DND-41 (cell line): ENCODE measurements at places on chromosomes 13 and 19.

GRCh38 chr19:42561512-42561911 lies 33.2 kb downstream of the CEACAM8 start:
- H3K27ac ChIP-seq: no peak overlapping the region
- no peaks in the 10 kb centered on the region for H3K4me1 ChIP-seq
- no peak overlapping the region for H3K4me3 ChIP-seq
- no peak for DNase-seq

DNA sequence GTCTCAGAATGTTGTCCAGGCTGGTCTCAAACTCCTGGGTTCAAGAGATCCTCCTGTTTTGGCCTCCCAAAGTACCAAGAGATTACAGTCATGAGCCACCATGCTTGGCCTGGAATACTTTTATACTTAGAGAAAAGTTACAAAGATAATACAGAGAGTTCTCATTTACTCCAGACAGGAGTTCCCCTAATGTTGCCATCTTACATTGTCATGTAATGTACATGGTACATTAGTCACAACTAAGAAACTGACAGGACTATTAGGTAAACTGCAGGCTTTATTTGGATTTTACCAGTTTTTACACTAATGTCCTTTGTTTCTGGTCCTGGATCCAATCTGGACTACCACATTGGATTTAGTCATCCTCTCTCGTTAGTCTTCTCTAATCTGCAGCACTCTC lies 2.3 kb upstream of the C19orf84 start:
- DNase-seq: no peak
- no peaks in the 10 kb centered on the region for H3K36me3 ChIP-seq
- no peaks in the 10 kb centered on the region for H3K27me3 ChIP-seq
- no peak overlapping the region for H3K4me3 ChIP-seq
- no peak overlapping the region for H3K27ac ChIP-seq

- no peak for DNase-seq
- H3K36me3 ChIP-seq: no peaks in the 10 kb centered on the region
- H3K27me3 ChIP-seq: no peaks in the 10 kb centered on the region
- H3K27ac ChIP-seq: no peak overlapping the region
Measured at GRCh38 chr13:22200440-22200839, 529.6 kb downstream of the FGF9 start.

- H3K4me3 ChIP-seq: no peak overlapping the region
- no peak for DNase-seq
- no peaks in the 10 kb centered on the region for H3K4me1 ChIP-seq
- H3K27me3 ChIP-seq: peaks cover 10% of the 10 kb centered on the region
- no peaks in the 10 kb centered on the region for H3K36me3 ChIP-seq
Measured at GRCh38 chr13:40087091-40088002, 431.9 kb downstream of the COG6 start.

GRCh38 chr19:34493649-34494044 lies 12.1 kb downstream of the WTIP start:
- H3K27ac ChIP-seq: no peak overlapping the region
- no peaks in the 10 kb centered on the region for H3K4me1 ChIP-seq
- H3K4me3 ChIP-seq: no peak overlapping the region

DNA sequence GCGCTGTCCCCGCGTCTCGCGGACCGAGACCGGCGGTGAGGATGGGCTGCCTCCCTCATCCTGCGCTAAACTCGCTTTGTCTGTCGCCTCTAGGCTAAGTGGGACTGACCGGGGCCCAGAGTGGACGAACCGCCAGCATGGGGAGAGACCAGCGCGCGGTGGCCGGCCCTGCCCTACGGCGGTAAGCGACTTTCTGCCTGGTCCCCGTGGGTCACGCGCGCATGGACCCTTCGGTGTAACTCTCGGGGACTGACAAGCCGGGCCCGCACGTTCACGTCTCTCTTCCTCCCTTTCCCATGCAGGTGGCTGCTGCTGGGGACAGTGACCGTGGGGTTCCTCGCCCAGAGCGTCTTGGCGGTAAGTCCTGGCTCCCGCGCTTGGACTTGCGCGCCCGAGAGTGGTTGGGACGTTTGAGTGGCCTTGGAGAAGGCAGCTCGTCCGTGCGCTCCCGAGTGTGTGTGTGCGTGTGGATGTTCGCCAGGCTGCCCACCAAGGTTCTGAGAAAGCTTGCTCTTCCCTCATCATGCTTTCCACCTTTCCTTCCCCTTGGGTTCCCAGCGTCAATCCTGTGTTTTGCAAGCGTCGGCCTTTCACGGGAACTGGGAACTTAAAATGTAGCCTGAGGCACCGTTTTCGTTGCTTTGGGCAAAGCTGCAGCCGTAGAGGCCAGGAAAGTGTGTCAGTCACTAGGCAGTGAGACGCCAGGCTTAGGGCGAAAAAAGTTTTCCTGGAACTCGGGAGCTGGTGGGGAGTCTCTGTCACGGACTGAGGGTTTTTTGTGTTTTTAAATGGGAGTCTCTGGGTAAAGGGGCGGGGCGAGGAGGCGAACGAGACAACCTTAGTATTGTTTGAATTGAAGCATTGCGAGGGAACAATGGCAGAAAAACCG lies 927 bp downstream of the COL4A2 start:
- H3K27ac ChIP-seq: no peak overlapping the region
- no peaks in the 10 kb centered on the region for H3K4me1 ChIP-seq
- H3K36me3 ChIP-seq: no peaks in the 10 kb centered on the region

GRCh38 chr13:60201286-60201685 lies 37.6 kb upstream of the DIAPH3 start:
- no peaks in the 10 kb centered on the region for H3K36me3 ChIP-seq
- no peak overlapping the region for H3K27ac ChIP-seq
- DNase-seq: no peak
- no peaks in the 10 kb centered on the region for H3K27me3 ChIP-seq

DNA sequence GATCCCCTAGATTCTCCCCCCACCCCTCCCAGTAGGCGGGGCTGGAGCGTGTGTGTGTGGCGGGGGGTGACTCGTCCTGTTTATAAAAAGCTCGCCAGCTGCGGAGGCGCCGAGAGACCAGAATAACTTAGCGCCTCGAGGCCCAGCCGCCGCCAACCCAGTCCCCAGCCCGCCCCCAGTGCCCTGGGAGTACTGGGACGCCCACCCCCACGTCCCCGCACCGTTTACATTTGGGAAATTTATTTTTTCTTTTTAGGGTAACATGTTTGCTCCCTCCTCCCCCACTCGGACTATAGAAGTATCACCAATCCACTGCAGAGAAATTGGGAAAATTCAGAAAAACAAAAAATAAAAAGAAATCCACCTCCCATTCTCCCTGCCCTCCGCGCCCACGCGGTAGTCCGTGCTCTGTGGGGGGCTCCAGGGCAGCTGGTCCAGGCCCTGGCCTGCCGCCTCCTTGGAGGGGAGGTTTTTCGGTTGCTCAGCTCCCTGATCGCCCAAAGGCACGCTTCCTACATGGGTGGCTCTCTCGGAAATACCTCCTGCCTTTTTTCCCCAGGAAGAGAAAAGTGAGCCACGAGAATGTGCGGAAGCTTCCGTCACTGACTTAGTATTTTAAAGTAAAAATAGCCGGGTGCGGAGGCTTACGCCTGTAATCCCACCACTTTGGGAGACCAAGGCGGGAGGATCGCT lies 1.5 kb upstream of the RAB3A start:
- peak; percentile 77 for DNase-seq
- H3K27ac ChIP-seq: peak overlapping the region; percentile 74
- peaks cover 29% of the 10 kb centered on the region for H3K4me1 ChIP-seq
- H3K4me3 ChIP-seq: peak overlapping the region; percentile 59

- H3K27me3 ChIP-seq: no peaks in the 10 kb centered on the region
- no peak overlapping the region for H3K4me3 ChIP-seq
- no peaks in the 10 kb centered on the region for H3K36me3 ChIP-seq
- H3K27ac ChIP-seq: no peak overlapping the region
- H3K4me1 ChIP-seq: no peaks in the 10 kb centered on the region
- no peak for DNase-seq
Measured at GRCh38 chr19:54558339-54558738, 15.3 kb upstream of the LILRA2 start.

- H3K27ac ChIP-seq: no peak overlapping the region
- H3K27me3 ChIP-seq: no peaks in the 10 kb centered on the region
- DNase-seq: no peak
- peaks cover 7% of the 10 kb centered on the region for H3K36me3 ChIP-seq
Measured at GRCh38 chr13:113646921-113647340, 11.1 kb downstream of the ATP4B start.

- peak; percentile 59 for DNase-seq
- H3K27ac ChIP-seq: peak overlapping the region; percentile 89
- peaks cover 25% of the 10 kb centered on the region for H3K4me1 ChIP-seq
- peak overlapping the region; percentile 60 for H3K4me3 ChIP-seq
Measured at GRCh38 chr19:1651568-1652291, 685 bp downstream of the TCF3 start.

DNA sequence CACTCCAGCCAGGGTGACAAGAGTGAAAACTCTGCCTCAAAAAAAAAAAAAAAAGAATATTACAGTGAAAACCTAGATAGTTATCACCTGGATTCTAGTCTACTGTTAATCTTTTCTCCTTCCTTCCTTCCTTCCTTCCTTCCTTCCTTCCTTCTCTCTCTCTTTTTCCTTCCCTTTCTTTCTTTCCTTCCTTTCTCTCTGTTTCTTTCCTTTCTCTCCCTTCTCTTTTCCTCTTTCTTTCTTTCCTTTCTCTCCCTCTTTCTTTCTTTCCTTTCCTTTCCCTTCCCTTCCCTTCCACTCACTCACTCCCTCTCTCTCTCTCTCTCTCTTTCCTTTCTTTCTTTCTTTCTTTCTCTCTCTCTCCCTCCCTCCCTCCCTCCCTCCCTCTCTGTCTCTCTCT lies 9.6 kb upstream of the TTYH1 start:
- DNase-seq: no peak
- H3K4me3 ChIP-seq: no peak overlapping the region
- no peaks in the 10 kb centered on the region for H3K36me3 ChIP-seq
- H3K27ac ChIP-seq: no peak overlapping the region

DNA sequence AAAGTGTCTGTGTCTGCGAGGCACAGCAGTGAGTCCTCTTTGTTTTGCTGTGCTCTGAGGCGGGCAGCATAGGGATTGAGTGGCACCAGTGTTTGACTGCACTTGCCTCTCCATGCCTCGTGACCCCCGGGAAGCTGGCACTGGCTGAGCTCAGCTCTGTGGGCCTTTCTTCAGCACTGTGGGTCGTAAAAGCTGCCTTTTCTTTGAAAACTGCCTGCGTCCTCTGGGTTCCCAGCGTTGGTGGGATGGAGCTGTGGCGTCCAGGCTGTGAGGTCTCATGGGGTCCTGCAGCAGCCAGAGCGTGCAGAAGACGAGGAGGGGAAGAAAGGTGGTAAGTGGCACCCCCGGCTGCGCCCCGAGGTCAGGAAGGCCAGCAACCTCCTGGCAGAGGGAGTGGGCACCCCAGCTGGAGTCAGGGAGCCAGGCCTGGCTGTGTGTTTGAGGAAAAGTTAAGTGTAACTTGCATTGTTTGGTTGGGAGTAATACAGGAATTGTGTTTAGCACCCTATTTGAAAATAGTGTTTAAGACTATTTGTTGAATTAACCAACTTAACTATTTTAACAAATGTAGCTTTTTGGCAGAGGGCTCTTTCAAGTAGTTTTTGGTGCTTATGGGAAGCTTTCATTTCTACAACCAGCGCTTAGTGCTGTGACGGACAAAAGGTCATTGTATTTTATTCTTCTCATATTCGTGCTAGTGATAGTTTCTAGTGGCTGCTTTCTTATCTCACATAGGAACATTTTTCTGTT lies 79.3 kb upstream of the TEX29 start:
- no peaks in the 10 kb centered on the region for H3K4me1 ChIP-seq
- no peak for DNase-seq
- H3K4me3 ChIP-seq: no peak overlapping the region
- peaks cover 95% of the 10 kb centered on the region for H3K36me3 ChIP-seq
- no peaks in the 10 kb centered on the region for H3K27me3 ChIP-seq

GRCh38 chr13:67742478-67742877 lies 512.3 kb upstream of the PCDH9 start:
- H3K4me3 ChIP-seq: no peak overlapping the region
- DNase-seq: no peak
- no peak overlapping the region for H3K27ac ChIP-seq

GRCh38 chr13:102688306-102688973 lies 6.4 kb downstream of the METTL21C start:
- no peak overlapping the region for H3K4me3 ChIP-seq
- H3K27ac ChIP-seq: no peak overlapping the region
- H3K27me3 ChIP-seq: peaks cover 15% of the 10 kb centered on the region
- DNase-seq: no peak
- H3K36me3 ChIP-seq: no peaks in the 10 kb centered on the region
- no peaks in the 10 kb centered on the region for H3K4me1 ChIP-seq

- no peak within 1 kb of the TSS for H3K4me3 ChIP-seq
- no peaks in the 10 kb centered on the region for H3K36me3 ChIP-seq
- H3K4me1 ChIP-seq: no peaks in the 10 kb centered on the region
- H3K27ac ChIP-seq: no peak within 1 kb of the TSS
- DNase-seq: no peak
- no peaks in the 10 kb centered on the region for H3K27me3 ChIP-seq
Measured at GRCh38 chr19:15048885-15049541, at the start of gene CASP14. Gene CASP14 (plus strand): TSS chr19:15049480. CDS start chr19:15052252, 2,772 bp downstream.

- H3K4me1 ChIP-seq: no peaks in the 10 kb centered on the region
- H3K27me3 ChIP-seq: no peaks in the 10 kb centered on the region
- no peak overlapping the region for H3K27ac ChIP-seq
- H3K4me3 ChIP-seq: no peak overlapping the region
- no peaks in the 10 kb centered on the region for H3K36me3 ChIP-seq
Measured at GRCh38 chr13:88602786-88603777, 931.9 kb downstream of the SLITRK5 start.

- H3K27ac ChIP-seq: no peak overlapping the region
- H3K4me3 ChIP-seq: no peak overlapping the region
- peaks cover 7% of the 10 kb centered on the region for H3K27me3 ChIP-seq
Measured at GRCh38 chr13:110520431-110521295, 40.9 kb downstream of the RAB20 start.

GRCh38 chr13:46899801-46900200 lies 2.9 kb upstream of the HTR2A start:
- no peak overlapping the region for H3K27ac ChIP-seq
- DNase-seq: no peak
- H3K4me1 ChIP-seq: no peaks in the 10 kb centered on the region
- H3K4me3 ChIP-seq: no peak overlapping the region

GRCh38 chr13:91574766-91575165 lies 176.3 kb downstream of the GPC5 start:
- no peaks in the 10 kb centered on the region for H3K4me1 ChIP-seq
- H3K27ac ChIP-seq: no peak overlapping the region
- no peak for DNase-seq
- H3K36me3 ChIP-seq: no peaks in the 10 kb centered on the region

- H3K36me3 ChIP-seq: no peaks in the 10 kb centered on the region
- DNase-seq: no peak
- no peak overlapping the region for H3K4me3 ChIP-seq
- H3K27me3 ChIP-seq: no peaks in the 10 kb centered on the region
- H3K4me1 ChIP-seq: no peaks in the 10 kb centered on the region
Measured at GRCh38 chr13:64928696-64929499, 2301.2 kb downstream of the PCDH9 start.

DNA sequence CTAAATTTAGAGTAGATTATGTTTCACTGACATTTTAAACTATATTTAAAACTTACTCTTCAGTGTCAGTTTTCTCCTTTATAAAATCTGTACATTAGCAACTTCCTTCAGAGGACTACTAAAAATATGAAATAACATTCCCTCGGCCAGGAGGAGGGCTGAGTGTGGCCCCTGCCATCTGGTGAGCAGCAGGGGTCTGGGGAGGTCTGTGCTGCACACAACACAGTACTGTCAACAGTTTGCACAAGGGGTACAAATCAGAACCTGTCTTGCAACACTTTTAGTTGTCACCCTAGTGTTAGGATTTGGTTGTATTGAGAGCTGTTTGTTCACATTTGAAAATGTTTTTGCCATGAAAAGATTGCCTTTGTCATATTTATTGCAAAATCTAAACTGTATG lies 48.9 kb downstream of the TPP2 start:
- no peaks in the 10 kb centered on the region for H3K27me3 ChIP-seq
- H3K36me3 ChIP-seq: peaks cover 99% of the 10 kb centered on the region
- H3K4me3 ChIP-seq: no peak overlapping the region

GRCh38 chr13:111129465-111130115 lies 14.5 kb downstream of the ARHGEF7 start:
- H3K36me3 ChIP-seq: no peaks in the 10 kb centered on the region
- H3K27ac ChIP-seq: no peak overlapping the region
- H3K4me3 ChIP-seq: no peak overlapping the region
- no peaks in the 10 kb centered on the region for H3K4me1 ChIP-seq
- DNase-seq: no peak
